ENCODE measurements at places on chromosomes 7 and 10. TPM values are rescaled to one million over a fixed set of nuclear protein-coding genes. Genes with fewer than 3 reads are reported as not detected.

DNA sequence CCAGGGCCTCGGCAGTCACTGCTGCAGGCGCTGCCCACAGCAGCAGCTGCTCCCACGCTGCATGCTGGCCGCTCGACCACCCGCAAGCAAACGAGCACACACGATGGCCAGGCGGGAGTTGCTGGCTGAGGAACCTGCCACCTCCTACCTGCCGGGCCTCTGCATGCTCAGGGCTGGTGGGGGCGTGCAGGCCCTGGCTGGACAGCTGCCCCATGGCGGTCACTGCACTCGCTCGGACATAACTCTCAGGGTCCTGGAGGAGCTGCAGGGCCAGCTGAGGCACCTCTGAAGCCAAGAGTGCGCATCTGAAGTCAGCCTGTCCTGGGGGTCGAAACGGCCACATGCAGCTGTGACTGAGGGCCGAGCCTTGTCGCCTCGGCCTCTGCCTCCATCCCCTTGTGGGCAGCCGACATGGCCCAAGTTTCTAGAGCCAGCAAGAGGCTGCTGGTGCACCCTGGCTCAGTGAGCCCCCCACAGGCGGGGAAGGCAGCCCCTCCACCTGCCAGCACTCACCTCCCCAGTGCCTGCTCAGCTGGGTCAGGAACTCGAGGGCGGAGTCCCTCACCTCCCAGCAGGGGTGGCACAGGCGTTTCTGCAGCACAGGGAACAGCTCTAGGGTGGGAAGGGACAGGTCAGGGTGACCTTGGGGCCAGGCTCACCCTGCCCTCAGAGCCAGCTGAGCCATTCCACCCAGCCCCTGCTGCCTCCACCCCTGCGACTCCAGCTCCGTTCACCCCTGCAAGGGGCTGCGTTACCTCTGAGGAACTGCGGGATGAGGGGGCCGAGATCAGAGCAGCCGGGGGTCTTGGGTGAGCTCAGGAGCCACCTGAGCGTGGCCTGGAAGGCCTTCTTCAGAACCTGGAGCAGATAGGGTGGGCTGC is 16.1 kb downstream of the BRAT1 start:
- no peak for DNase-seq

MARVELD1 gene
- total RNA-seq, result 6.5 TPM

GRCh38 chr10:36711361-36711760 is 414.0 kb upstream of the ANKRD30A start:
- DNase-seq, result no peak

DNA sequence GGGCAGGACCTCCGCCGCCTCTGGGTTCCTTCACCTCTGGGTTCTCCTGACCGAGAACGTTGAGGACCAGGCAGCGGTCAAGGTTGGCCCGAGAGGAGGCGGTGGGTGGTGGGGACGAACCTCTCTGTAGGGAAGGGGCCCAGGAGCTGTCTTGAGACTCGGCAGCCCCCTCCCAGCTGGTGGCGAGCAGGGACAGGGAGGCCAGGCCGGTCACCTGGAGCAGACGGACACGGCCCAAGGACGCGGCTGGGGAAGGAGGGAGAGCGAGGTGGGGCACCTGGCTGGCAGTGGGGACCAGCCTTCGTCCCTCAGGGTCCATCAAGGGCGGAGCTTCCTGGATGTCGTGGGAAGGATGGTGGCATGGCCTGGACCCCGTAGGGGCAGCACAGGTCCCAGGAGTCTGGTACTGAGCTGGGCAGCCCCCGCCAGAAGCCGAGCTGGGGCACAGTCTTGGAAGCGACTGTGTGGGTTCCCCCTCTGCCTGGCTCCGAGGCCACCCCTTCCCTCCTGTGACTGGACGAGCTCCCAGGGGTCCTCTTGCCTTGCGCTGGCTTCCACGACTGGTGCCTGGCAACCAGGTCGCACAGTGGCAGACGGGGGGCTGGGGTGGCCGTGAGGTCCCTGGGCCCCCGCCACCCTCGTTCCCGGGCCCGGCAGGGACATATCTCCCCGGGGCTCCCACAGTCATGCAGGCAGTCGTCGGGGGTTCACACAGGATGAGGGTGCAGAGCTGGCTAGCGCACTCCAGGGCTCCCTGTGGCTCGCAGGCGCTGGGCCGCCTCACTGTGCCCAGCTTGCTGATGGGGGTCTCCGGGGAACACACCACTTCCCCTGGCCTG is 89.9 kb downstream of the DNAJB6 start:
- DNase-seq, result no peak

TMEM176B gene
- total RNA-seq, result 0.14 TPM

SPDYE1 gene
- not detected for total RNA-seq

DNA sequence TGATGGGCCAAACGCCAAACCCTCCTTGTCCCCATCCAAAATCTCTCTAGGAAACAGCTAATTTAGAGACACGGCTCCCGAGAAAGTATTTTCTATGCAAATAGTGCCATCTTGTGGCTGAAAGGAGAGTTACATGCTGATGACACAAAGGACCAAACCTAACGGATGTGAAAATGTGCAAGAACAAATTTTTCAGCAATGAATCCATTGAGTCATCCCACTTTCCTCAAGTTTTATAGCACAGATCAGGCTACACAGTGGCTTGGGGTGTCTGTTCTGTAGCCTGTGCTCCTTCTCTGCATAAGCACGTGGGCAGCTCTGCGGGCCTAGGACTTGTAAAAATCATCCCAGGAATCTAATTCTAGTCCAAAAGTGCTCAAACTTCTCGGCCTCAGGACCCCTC is 154.8 kb upstream of the PRR15 start:
- peak; percentile 13 for DNase-seq

ZNF3 gene
- 23.6 TPM for total RNA-seq
